Fibroblast of skin of left biceps (primary cell): ENCODE measurements at places on chromosomes 7 and 10.
A peak's percentile ranks its signal among the peaks of the same experiment; 100 is the strongest.

DNA sequence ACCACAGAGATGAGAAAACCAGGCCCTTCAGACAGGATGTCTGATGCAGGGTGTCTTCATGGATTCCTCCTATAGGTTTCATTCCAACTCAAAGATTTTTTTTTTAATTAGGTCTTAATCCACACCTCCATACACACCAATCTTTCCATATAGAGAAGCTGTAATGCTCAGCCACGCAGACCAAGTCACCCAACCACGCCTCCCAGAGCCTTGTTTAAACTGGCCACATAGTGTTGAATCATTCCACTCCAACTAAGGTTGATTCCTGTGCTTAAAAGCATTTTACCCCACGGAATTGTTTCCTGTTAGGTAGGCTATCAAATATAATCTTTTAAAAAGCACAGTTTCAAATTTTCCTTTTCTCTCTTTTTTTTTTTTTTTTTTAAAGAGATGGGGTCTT is 153.6 kb downstream of the TYW1B start:
- DNase-seq = no peak

DNA sequence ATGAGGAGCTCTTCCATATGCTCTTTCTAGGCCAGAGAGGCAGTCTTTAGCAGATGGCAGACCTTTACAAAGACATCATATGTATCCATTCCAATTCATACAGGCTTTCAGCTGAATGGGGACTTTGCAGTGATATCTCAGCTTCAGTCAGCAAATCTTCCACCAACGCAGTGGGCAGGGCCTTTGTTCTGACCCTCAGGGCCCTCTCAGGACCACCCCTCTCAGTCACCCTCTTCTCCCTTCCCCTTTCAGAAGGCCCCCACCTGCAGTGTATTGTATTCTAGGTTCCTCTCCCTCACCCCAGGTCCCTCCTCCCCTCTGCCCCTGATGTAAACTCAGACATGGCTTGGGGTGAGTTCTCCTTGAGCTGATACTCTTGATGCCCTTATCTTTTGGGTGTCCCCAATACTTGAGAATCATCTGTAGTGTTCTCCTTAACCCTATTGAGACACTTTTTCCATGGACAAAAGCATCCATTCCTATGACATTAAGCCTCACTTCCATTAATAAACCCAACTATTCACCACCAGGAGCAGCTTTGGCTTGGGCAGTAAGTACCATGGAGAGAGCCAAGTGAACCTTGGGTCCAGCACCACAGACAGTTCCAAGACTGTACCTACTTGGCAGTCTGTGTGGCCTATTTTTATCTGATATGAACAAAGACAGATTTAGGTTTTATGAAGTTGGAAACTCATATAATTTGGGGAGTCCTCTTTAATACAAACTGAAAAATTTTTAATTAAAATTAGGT is 62.7 kb downstream of the ADCYAP1R1 start:
- DNase-seq = no peak

- DNase-seq = no peak
Measured at GRCh38 chr10:64344211-64344610, 823.0 kb downstream of the REEP3 start.

- DNase-seq = no peak
Measured at GRCh38 chr7:122901250-122901649, 15.0 kb upstream of the CADPS2 start.

DNA sequence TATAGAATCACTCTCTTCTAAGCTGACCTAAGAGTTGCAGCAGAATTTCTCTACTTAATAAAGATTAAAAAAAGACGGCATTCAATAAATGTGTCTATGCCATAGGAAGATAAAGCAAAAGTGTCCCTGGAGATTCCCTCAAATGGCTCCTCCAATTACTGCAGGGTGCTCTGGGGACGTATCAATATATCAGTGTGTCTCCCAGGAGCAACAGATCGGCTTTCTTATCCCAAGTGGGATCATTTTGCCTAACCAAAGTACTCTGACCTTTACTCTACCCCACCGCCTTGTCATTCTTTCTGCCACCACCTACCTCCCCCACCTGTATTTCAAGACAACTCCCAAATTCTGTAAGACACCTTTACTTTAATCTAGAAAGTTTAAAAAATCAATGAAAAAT is 202.0 kb upstream of the SEMA3C start:
- no peak for DNase-seq

GRCh38 chr10:132705173-132705572 is 80.8 kb downstream of the NKX6-2 start:
- no peak for DNase-seq

DNA sequence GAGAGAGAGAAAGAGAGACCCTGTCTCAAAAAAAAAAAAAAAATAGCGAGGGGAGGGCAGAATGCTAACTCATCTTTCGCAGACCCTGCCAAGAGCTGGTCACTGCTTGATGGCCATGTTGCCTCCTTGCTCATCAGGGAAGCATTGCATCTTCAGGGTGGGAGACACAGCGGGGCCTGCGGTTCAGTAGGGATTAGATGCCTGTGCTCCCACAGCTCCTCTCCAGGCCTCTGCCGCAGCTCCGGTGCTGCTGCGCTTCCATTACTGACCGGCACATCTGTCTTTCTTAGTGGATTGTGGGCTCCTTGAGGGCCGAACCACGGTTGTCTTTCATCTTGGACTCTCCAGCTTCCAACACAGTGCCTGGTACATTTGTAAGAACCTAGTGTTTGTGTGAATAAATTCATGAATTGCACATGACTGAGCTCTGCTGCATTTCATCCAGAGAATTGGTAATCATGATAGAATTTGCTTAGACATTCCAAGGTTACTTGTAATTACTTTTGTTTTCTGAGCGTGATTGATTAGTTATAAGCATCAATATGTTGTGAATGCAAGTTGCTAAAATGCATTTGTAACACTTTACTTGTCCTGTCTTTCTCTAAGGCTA is 16.8 kb downstream of the HK1 start:
- DNase-seq = no peak

GRCh38 chr10:113631684-113632367 is 32.0 kb downstream of the NRAP start:
- no peak for DNase-seq

- no peak for DNase-seq
Measured at GRCh38 chr7:15837306-15837950, 150.9 kb upstream of the MEOX2 start.

DNA sequence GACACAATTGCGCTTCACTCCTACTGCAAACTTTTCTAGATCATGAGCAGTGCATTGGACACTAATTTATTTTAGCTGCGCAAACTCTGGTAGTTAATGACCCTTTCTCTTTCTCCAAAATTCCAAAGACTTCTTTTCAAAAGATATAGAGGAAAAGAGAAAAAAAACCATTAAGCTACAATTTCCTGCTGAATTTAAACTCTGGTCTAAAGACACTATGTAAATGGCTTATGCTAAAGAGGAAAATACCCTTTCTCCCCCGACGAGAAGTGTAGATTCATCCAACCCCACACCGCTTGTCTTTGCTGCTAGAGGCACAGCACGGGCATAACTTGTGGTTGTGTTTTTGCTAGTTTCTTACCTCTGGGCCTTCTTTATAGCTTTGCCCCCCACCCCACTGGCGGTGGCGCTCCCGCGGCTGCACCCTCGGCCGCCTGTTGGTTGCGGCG is 84.1 kb downstream of the SNX10 start:
- no peak for DNase-seq

DNA sequence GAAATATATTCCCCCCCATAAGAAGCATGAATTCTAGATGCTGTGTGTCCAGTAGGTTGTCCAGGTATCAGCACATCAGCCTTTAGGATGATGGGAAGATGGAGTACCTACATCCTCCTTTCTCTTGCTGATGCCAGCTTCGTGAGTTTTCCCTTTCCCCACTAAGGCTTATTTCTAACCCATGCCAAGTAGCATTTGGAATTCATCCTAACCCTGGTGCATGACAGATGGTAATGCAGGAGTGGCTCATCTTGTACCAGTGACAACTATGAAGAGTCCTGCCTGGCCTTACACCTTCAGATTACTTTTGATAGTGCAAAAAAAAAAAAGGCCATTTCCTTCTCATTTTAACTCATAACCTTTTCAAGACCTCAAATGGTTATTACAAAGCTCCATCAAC is 58.7 kb downstream of the ARHGAP21 start:
- DNase-seq = no peak

GRCh38 chr10:116233230-116233629 is 39.8 kb downstream of the GFRA1 start:
- no peak for DNase-seq

GRCh38 chr7:105655500-105656380 is 74.4 kb upstream of the EFCAB10 start:
- DNase-seq = peak; percentile 31

DNA sequence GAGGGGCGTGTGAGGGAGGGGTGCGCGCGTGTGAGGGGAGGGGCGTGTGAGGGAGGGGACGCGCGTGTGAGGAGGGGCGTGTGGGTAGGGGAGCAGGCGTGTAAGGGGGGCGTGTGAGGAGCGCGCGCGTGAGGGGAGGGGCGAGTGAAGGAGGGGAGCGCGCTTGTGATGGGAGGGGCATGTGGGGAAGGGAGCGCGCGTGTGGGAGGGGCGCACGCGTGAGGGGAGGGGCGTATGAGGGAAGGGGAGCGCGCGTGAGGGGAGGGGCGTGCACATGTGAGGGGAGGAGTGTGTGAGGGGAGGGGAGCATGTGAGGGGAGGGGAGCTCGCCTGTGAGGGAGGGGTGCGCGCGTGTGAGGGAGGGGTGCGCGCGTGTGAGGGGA is 19.1 kb downstream of the MXI1 start:
- peak; percentile 80 for DNase-seq

DNA sequence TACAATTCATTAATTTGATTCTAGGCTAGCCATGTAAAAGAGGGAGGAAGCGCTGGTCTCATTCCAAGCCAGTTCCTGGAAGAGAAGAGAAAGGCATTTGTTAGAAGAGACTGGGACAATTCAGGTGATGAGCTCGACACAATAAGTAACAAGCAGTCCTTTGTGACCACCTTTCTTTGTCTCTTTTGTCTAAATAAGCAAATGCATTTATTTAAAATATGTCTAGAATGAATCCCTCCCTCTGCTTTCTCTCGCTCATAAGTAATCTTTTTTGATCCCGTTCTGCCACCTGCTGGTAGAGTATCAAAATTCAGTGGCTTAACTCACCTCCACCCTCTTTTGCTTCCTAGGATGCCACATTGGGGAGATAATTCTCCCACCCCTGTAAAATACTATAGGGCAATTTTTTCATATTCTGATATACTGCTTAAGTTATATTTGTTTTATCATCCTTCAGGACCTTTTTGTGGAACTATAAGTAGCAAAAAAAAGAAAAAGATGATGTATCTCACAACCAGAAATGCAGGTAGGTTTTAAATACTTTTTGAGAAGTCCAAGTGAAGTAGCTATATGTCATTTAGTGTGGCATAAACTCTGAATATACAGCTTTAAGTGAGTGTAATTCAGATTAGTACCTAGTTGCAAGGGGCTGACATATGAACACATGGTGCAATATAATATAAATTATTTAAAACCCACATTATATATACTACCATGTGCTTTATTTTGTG is 91.5 kb downstream of the GSDME start:
- DNase-seq = peak; percentile 10

GRCh38 chr10:78458983-78459638 is 425.4 kb downstream of the RPS24 start:
- no peak for DNase-seq

DNA sequence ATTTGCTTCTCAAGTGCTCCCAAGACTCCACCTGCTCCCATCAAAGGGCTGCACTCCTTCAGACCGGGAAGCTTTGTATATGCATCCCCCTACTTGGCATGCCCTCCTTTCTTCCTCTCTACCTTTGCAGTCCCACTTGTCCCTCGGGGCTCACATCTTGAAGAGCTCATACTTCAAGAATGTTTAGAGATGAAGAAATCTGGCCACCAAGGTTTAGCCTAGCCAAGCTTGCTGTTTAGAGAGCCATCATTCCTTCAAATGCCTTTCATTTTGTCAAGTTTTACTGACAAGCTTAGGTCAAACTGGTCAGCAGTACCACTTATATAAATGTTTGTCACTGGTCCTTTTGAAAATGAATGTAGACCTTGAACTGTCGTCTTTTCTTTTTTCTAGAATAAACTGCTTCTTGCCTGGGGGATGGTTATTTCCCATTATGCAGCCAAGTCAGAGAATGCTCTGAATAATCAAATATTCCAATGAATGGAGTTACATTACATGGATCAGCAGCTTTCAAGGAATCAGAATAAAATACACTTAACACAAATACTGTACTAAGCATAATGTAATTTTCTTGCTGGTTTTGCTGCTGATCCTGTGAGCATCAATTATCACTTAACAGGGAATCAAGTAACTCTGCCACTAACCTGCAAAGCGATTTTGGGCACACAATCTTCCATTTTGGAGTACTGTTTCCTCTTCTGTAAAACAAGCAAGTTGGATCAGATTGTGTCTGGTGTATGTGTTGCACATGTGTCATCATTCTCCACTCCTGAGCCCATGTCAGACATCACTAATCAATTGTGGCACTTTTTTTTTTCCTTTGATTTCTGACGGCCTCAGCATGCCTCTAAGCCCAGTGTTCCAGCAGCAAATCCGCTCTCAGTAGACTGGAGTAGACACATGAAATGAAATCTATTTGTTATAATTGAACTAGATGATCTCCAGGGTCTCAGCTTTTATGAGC is 357.9 kb downstream of the PTEN start:
- DNase-seq = no peak

DNA sequence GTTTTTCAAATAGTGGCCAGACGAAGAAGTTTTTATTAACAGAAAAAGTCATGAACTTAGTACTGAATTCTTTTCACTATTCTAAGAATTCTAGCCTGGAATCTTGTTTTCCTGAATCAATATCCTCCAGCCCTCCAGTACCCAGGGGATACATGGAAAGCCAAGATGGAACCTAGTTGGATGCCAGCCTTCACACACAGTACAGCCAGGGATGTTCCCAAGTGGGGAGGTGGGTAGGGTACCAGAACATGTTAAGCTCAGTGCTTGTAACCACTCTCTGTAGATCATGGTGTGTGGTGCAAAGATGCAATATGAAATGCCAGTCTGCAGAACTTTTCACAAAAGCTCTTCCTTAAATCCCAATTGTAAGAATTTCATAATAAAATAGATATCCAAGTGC is 128.0 kb downstream of the POU6F2 start:
- DNase-seq = no peak

DNA sequence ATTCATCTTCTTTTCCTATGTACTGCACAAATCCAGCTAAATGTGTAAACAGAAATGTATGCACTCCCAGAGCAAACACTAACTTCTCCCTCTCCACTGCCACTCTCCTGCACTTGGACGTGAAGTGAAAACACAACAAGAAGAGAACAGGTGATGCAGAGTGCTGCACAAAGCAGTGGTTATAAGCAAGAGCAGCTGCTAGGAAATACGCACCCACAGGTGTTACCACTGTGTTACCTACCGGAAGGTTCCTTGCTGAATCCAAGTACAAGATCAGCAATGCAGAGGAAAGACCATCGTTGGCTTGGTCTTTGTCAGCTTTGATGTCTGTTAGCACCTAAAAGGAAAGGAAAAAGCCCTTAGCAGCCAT is 54.6 kb upstream of the NCAPG2 start:
- no peak for DNase-seq

DNA sequence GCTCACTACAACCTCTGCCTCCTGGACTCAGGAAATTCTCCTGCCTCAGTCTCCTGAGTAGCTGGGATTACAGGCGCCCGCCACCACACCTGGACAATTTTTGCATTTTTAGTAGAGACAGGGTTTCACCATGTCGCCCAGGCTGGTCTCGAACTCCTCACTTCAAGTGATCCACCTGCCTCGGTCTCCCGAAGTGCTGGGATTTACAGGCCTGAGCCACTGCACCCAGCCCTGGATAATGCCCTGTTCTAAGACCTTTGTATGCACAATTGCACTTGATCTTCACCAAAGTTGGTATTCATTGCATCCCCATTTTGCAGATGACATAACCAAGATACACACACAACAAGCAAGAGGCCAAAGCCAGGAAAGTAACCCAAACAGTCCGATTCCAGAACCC is 97.7 kb upstream of the CARD11 start:
- DNase-seq = no peak

GRCh38 chr7:131844369-131844768 is 287.9 kb upstream of the PODXL start:
- DNase-seq = no peak
